ENCODE measurements at places on chromosomes 3 and 15.

DNA sequence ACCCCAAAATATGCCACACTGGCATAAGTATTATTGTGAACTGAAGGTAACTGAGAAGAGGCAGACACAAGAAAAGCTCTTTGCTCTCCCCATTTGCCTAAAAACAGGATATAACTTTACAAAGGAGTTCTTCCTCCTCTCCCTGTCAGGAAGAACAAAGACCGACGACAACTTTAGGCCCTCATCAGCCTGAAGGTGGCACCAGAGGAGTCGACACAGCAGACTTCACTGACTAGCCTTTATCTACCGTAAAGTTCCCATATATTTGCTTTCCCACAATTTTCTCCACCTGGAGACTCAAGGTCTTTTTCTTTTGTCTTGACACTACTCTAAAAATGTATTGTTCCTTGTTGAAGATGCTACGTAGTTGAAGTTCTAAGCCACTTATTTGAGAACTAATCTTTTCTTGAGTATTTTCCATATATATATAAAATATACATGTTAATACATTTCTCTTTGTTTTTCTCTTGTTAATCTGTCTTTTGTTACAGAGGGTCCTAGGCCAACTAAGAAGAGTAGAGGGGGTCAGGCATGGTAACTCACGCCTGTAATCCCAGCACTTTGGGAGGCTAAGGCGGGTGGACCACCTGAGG, 16.2 kb upstream of the XIRP1 start:
- H3K27me3 ChIP-seq = no peaks in the 10 kb centered on the region
- no peak overlapping the region for H3K4me3 ChIP-seq
- H3K27ac ChIP-seq = no peak overlapping the region

- DNase-seq = peak; percentile 22
- H3K4me3 ChIP-seq = peak within 1 kb of the TSS; percentile 73
- peaks cover 7% of the 10 kb centered on the region for H3K27me3 ChIP-seq
Observed at GRCh38 chr3:96813820-96814650, at the start of gene EPHA6. Gene EPHA6 (plus strand): TSS chr3:96814594.

- no peak overlapping the region for H3K4me3 ChIP-seq
- no peak for DNase-seq
- H3K27me3 ChIP-seq = no peaks in the 10 kb centered on the region
- H3K36me3 ChIP-seq = no peaks in the 10 kb centered on the region
- no peaks in the 10 kb centered on the region for H3K4me1 ChIP-seq
Observed at GRCh38 chr15:85706779-85707518, 87.8 kb downstream of the KLHL25 start.

GRCh38 chr3:16239086-16239770, 25.5 kb downstream of the DPH3 start:
- no peaks in the 10 kb centered on the region for H3K4me1 ChIP-seq
- H3K27me3 ChIP-seq = no peaks in the 10 kb centered on the region
- no peaks in the 10 kb centered on the region for H3K36me3 ChIP-seq
- no peak overlapping the region for H3K4me3 ChIP-seq
- DNase-seq = no peak

GRCh38 chr3:190545191-190545590, 31.3 kb downstream of the IL1RAP start:
- no peak overlapping the region for H3K27ac ChIP-seq
- DNase-seq = no peak
- peaks cover 14% of the 10 kb centered on the region for H3K27me3 ChIP-seq

- no peaks in the 10 kb centered on the region for H3K4me1 ChIP-seq
- H3K27ac ChIP-seq = no peak overlapping the region
- no peaks in the 10 kb centered on the region for H3K36me3 ChIP-seq
Observed at GRCh38 chr15:87710406-87710805, 546.1 kb downstream of the NTRK3 start.

DNA sequence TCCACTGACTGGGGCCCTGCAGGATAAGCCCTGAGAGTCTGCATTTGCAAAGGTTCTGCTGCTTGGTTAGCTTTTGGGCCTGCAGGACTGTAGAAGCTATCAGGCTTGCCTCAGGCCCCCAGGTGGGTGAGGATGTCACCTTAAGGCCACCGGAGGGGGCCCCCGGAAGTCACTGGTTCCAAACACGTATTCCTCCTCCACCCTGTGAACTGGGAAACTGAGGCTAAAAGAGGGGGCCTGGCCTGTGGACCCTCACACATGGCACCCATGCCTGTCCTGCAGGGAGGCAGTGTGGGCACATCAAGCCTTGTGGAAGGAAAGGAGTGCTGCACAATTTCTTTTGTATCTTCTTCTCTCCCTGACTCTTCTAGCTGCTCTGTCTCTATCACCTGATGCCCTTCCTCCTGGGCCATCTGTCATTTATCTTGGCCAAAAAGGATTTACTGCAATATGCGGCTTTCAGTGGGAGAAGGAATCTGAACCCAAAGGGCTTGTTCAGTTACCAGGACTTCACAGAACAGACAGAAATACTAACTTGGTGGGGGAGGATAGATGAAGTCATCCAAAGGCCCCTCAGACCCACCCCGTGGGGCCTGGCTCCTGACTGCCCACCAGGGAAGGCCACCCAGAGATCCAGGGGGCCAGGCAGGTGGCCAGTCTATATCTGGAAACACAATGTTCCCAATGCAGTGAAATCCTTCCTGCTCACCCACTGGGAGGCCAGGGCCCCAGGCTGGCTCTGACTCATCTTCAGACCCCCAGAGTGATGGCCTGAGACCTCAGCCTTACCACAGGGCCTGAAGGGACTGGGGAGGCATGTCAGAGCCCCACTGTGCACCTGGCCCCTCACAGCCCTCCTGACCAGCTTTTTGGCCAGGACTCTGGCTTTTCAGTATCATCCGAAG, 18.3 kb downstream of the UBAP1L start:
- no peaks in the 10 kb centered on the region for H3K36me3 ChIP-seq
- no peak for DNase-seq
- H3K27me3 ChIP-seq = no peaks in the 10 kb centered on the region
- no peaks in the 10 kb centered on the region for H3K4me1 ChIP-seq

DNA sequence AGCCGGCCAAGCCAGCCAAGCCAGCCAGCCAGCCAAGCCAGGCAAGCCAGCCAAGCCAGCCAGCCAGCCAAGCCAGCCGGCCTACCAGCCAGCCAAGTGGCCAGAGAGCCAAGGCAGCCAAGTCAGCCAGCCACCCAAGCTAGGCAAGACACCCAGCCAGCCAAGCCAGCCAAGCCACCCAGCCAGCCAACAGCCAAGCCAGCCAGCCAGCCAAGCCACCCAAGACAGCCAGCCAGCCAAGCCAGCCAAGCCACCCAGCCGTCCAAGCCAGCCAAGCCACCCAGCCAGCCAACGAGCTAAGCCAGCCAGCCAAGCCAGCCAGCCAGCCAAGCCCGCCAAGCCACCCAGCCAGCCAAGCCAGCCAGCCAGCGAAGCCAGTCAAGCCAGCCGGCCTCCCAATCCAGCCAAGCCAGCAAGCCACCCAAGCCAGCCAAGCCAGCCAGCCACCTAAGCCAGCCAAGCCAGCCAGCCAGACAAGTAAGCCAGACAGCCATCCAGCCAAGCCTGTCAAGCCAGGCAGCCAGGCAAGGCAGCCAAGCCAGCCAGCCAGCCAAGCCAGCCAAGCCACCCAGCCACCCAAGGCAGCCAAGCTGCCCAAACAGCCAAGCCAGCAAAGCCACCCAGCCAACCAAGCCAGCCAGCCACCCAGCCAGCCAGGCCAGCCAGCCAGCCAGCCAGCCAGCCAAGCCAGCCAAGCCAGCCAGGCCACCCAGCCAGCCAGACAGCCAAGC, 200.5 kb downstream of the GOLGA6L6 start:
- H3K4me3 ChIP-seq = no peak overlapping the region
- no peak for DNase-seq
- H3K4me1 ChIP-seq = no peaks in the 10 kb centered on the region
- peaks cover 7% of the 10 kb centered on the region for H3K36me3 ChIP-seq
